ENCODE measurements at places on chromosomes 5 and 9.
A peak's percentile ranks its signal among the peaks of the same experiment; 100 is the strongest.

DNA sequence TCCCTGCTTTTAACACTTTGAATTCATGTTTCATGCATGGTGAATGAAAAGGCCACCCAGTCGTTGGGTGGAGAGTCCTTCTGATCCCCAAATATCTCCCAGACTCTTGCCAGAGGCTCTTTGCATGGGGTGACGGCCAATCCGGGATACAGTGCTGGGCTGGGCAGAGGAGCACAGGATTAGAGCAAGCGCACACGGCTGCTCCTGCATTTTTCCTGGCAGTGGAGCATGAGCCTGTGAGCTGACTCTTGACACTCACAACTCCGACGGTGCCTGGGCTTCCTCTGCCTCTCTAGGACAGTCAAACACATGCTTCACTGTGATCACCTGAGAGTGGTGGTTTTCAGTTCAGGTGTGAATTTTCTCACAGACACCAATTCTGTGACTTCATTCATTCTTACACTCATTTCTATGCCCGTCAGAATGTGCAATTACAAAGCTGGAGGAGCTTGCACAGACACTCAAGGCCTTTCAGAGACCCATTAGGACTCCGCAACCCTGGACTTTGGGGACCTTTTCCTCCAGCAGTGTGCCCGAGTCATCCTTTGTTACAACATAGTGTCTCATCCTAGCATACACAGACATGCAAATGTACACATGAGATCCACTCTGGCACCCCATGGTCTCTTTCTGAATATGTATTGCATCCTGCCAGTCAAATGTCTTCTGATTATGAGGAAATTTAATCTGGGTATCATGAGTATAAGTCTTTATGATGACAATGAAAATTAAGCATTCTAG is 206.6 kb downstream of the ICE1 start:
- no peak for DNase-seq

DNA sequence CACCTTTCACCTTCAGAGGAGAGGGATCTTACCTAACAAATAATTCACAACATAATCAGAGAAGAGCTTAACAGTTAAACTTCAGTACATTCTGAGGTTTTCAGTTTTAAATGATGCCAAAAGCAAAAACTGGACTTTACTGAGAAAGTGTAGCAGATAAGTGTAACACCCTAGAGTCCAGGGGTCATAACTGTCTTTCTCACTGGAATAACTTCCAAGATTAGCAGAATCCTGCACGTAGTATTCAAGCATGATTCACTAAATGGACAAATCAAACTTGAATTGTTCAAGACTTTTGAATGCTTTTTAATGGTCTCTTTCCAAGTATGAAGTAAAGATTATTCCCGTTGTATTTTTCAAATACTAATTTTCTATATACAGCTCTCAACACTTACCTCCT is 180.1 kb upstream of the NREP start:
- no peak for DNase-seq

- peak; percentile 18 for DNase-seq
Measured at GRCh38 chr9:127451858-127452656, 747 bp downstream of the LRSAM1 start.

DNA sequence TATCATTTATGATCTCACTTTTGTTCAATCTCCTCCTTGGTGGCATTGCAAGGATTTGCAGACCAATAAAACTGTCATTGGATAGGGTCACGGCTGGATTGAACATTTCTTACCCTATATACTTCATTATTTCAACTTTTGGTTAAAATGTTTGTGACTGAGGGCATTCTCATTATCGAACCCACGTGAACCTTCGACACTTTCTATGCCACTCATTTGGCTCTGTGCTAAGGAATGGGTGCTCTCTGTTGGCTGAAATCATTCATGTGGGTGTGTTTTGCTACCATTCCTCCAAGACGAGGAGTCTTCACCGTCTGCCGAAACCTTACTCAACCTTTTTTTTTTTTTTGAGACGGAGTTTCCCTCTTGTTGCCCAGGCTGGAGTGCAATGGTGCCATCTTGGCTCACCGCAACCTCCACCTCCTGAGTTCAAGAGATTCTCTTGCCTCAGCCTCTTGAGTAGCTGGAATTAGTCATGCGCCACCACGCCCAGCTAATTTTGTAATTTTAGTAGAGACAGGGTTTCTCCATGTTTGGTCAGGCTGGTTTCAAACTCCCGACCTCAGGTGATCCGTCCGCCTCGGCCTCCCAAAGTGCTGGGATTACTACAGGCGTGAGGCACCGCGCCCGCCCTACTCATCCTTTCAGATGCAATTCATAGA is 62.5 kb downstream of the CSNK1A1 start:
- DNase-seq: no peak

- no peak for DNase-seq
Measured at GRCh38 chr5:179620703-179621350, 2.6 kb downstream of the HNRNPH1 start.

DNA sequence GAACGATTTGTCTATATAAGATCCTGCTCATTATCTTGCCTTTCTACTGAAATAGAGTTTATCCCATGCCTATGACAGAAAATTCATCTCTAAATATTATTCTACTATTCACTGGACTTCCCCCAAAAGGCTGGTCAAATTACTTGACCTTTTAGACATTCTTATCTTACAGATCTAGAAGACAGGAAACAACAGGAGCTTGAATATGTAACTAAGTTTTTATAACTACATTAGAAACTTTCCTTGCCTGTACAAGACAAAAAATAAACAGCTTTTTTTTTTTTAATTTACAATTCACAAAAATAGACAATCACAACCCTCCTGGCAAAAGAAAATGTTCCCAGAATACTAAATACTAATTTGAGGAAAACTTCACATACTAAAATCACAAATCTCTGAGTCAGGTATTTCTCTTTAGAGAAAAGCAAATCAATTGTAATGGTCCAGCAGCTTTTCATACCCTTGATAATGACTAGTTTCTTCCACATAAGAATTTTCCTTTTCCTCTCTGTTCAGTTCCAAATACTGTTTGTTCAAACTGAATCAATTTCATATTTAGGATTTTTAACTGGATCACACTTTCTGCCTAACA is 68.6 kb downstream of the MLLT3 start:
- no peak for DNase-seq

DNA sequence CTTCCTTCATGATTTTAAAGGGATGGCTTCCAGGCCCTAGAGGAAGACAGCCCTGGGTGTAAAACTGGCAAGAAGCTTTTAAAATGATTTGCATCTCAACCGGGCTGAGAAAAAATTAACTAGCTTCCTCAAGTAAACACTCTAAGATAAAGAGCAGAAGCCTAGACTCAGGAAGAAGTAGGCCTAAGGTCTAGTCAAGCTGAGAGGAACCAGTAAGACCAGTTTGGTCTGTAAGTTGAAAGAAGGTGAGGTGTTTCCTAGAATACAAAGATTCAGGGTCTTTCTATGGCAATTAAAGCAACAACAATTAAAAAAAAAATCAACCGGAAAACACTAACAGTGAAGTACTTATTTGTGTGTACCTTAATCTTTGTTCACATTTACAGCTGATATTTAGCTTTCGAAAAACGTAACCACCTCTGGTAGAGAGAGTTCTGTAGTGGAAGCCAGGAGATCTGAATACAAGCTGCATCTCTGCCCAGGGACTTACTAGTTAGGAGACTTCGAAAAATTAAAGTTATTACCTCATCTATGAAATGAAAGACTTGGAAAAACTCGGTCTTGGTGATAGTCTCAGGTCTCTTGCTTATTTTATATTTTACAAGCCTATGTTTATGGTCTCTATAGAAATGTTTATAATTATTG is 75.7 kb downstream of the TUSC1 start:
- DNase-seq: no peak

DNA sequence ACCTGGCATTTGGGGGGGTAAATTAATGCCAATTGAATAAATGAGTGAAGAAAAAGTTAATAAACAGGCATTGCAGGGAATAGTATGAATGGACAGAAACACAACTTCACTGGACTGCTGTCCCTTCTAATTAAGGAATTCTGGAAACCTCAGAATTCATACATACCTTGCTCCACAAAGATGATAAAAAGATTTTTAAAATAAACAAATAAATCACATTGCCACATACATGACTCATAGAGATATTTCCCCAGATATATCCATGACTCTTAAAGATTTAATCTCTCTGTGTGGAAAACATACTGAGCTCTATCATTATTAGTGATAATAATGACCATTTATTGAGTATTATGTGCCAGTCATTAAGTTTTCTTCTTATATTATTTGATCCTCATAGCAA is 469.0 kb upstream of the MEF2C start:
- no peak for DNase-seq

- DNase-seq: no peak
Measured at GRCh38 chr5:39452846-39453245, 28.1 kb upstream of the DAB2 start.

- no peak for DNase-seq
Measured at GRCh38 chr5:3105172-3105571, 353.7 kb upstream of the IRX2 start.

GRCh38 chr5:84213212-84213611 is 171.5 kb downstream of the EDIL3 start:
- DNase-seq: no peak

GRCh38 chr9:35816708-35817107 is 1.9 kb upstream of the HINT2 start:
- no peak for DNase-seq

DNA sequence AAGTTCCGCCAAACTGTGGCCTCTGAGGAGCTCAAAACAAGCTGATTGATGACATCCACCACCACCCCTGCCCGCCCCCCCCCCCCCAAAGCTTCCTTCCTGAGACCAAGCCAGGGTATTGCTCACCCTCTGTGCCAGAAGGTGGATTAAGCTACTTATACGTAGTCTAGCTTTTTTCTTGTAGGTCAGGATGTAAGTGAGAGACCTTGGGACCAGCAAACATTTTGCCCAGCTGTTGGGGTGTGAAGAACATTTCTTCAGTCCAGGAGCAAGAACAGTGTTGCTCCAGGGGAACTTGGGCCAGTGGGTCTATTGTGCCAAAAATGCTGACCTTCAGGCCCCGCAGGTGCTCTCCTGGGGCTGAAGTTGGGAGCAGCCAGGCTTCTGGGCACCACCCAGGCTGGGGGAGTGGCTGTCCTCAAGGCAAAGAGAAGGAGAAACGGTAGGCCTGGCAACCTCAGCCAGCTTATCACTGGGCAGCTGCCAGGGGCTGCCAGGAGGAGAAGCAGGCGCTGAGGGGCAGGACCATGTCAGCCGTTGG is 18.0 kb downstream of the NEURL1B start:
- DNase-seq: no peak

GRCh38 chr9:77764894-77765780 is 117.0 kb upstream of the GNA14 start:
- DNase-seq: no peak
